ENCODE measurements at places on chromosomes 3 and 15. TPM values are rescaled to one million over a fixed set of nuclear protein-coding genes. Genes with fewer than 3 reads are reported as not detected.

- DNase-seq, result no peak
Observed at GRCh38 chr3:54999159-54999558, 71.3 kb upstream of the LRTM1 start.

DNA sequence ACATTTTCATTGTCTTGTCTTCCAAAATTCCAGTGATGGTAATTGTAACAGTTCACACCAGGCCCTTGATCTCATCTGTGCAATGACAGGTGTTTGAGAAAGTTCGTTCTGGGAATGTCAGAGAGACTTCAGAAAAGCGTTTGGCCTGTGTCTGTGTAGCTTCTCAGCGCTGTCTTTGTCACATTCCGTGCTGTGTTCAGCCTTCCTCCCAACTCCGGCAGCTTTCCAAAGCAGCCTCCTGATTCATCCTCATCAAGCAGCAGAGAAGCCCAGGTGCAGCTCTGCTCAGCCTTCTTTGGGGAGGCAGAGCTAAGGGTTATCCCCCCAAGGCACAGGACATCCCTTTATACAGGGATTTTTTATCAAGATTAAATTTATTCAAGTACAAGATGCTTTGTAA is 494.0 kb upstream of the SUCLG2 start:
- DNase-seq, result no peak

DNA sequence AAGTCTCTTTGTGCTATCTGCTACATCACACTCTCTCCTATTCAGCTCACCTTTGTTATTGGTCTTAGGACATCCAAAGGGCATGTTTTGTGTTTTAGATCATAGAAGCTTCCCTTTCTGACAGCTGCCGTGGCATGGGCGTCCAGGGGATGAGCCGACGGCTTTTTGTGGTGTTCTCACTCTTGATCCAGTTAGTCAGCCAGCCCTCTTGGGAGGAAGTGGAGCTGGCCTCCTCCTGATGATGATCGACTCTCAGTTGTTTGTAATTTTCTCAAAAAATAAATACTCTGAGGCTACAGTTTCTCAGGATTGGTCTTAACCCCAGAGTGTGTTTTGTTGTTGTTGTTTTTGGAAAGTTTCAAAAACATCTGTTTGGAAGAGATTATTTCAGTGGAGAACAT is 34.4 kb downstream of the BOC start:
- DNase-seq, result no peak

DNA sequence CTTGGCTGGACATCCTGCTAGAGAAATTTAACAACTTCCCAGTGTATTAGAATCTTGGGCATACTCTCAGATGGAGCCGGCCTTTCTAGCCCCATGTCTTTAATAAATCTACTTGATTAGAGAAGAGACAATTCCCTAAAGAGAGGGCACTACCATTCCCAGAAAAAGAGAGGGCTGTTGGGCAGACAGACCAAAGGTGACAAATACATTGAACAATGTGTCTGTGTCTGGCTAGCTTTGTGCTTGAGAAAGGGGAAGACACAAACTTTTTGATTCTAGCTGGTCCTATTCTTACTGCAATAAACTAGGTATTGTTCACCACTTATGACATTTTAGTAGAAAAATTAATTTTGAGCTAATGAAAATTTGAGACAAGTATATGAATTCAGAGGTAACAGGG is 57.7 kb downstream of the DUT start:
- no peak for DNase-seq

DNA sequence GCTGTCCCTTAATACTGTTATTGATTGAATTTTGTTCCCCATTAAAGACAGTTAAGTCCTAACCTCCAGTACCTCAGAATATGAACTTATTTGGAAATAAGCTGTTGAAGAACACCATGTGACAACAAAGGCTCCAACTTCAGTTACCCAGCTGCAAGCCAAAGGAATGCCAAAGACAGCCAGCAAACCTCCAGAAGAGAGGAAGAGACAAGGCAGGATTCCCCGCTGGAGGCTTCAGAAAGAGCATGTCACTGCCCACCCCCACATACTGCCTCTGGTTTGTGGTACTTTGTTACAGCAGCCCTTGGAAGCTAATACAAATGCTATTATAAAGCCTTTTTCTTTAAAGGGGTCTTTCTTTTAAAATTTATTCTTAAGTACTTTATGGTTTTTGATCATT is 18.4 kb upstream of the NEK10 start:
- DNase-seq, result no peak

GRCh38 chr3:29279806-29280205 is 1.1 kb upstream of the RBMS3 start:
- no peak for DNase-seq

GRCh38 chr3:18077128-18077840 is 334.9 kb upstream of the TBC1D5 start:
- DNase-seq, result no peak

GASK1A gene
- not detected for total RNA-seq

ITIH4 gene
- 3.6 TPM for total RNA-seq

PTH1R gene
- total RNA-seq, result not detected

CTXN2 gene
- 0.05 TPM for total RNA-seq

ERICH6 gene
- 0.39 TPM for total RNA-seq

ZKSCAN7 gene
- total RNA-seq, result 0.83 TPM

TTLL3 gene
- 51.0 TPM for total RNA-seq

NFKBIZ gene
- 122 TPM for total RNA-seq

LMOD3 gene
- total RNA-seq, result not detected

Measured in activated T-helper 2 cell treated with anti-CD3 and anti-CD28 coated beads, Interferon-gamma antibody, Interleukin-2, Interleukin-4, amounts not matched to agents 10 μg/mL and 5 μg/mL and 100 μg/mL, durations not matched to agents 14 hours and 24 hours and 36 hours (primary cell).